ENCODE measurements at places on chromosomes 3 and 15.

- DNase-seq, result no peak
Measured at GRCh38 chr3:48832684-48833083, 15.0 kb downstream of the PRKAR2A start.

- DNase-seq, result no peak
Measured at GRCh38 chr3:158470944-158471638, 99.9 kb upstream of the MLF1 start.

GRCh38 chr3:181899702-181900101 lies 188.0 kb downstream of the SOX2 start:
- DNase-seq, result no peak

GRCh38 chr3:119087799-119088198 lies 53.2 kb upstream of the IGSF11 start:
- no peak for DNase-seq

DNA sequence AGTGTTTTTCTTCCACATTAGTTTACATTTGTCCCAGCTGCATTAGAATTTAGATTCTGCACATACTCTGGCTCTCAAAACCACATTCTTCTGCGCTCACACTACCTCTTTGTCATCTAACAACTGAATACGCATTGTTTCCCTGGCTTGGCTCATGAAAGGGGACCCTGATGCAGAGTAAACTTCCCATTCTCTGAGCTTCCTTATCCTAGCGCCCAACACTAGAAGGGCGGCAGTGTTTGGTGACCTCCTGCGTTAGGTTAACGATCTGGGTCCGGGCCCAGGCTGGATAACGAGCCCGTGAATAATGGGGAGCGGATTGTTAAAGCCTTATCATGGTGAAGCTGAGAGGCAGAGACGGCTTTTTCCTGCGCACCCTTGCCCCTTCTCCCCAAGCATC lies 63.9 kb downstream of the ETV5 start:
- no peak for DNase-seq

GRCh38 chr3:113548501-113548900 lies 16.1 kb downstream of the SIDT1 start:
- DNase-seq, result no peak

Data from stimulated activated CD4-positive, alpha-beta T cell treated with anti-CD3 and anti-CD28 coated beads, Interleukin-1b, Interleukin-23, amount 100 ng/mL, for 4 hours (primary cell).